A172 (cell line): ENCODE measurements at places on chromosomes 7 and 10.

GRCh38 chr7:107860279-107860961 is 30.6 kb upstream of the DLD start:
- no peak for DNase-seq

DNA sequence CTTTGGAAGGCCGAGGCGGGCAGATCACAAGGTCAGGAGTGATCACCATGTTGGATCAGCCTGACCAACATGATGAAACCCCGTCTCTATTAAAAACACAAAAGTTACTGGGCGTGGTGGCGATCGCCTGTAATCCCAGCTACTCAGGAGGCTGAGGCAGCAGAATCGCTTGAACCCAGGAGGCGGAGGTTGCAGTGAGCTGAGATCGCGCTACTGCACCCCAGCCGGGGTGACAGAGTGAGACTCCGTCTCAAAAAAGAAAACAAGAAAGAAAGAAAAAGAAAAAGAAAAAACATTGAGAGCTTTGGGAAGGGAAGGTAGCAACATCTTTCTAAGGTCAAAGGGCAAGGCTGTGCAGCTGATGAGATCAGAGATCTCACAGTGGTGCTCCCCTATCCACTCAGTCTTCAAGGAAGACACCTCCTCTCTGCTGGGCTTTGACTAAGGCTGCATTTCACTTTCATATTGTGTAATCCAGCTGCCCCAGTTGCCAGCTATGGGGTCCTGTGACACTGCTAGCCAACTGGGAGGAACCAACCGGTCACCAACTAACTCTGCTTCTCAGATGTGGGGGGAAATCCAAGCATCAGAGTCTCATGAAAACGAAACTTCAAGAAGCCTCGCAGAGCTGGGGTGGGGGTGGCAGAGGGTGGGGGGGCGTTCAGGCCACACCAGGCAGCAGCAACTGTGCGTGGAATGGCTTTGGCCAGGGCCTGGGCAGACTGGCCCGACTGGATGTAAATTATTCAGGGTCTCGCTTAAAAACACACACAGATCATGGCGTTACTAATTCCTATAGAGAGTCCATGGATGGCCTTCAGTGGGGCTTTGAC is 1.5 kb downstream of the IL15RA start:
- DNase-seq, result peak; percentile 42

- DNase-seq, result no peak
Observed at GRCh38 chr7:131052285-131052904, 275.3 kb upstream of the MKLN1 start.

- DNase-seq, result no peak
Observed at GRCh38 chr10:13053794-13054462, 46.0 kb upstream of the OPTN start.

GRCh38 chr7:156746891-156747290 is 106.3 kb downstream of the RNF32 start:
- DNase-seq, result no peak

DNA sequence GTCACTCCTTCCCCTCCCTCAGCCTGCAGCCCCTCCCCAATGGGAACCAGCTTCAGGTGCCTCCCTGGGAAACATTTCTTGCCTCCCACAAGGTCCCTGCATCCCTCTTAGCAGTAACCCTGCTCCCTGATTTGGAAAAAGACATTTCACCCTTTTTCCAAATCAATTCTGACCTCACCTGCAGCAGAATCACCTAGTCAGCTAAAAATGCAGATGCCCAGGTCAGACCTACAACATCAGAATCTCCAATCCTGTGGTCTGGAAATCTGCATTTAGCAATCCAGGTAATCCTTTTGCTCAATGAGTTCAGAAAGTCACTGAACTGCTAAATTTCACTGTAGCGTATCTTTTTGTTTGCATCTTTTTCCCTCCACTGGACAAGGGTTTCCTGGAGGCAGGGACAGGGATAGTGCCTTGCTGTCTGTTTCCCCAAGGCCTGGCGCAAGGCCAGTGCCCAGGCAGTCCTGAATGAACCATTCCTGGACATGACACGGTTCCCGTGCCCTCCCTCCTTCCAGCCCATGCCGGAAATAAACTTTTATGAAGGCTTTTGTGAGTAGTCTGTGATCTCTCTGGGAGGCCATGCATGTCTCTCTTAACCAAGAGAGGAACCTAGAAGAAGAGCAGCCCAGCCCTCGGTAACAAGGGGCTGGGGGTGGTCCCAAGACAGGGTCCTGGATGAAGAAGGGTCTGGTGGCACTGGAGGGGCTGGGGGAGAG is 44.0 kb downstream of the COL13A1 start:
- peak; percentile 78 for DNase-seq

DNA sequence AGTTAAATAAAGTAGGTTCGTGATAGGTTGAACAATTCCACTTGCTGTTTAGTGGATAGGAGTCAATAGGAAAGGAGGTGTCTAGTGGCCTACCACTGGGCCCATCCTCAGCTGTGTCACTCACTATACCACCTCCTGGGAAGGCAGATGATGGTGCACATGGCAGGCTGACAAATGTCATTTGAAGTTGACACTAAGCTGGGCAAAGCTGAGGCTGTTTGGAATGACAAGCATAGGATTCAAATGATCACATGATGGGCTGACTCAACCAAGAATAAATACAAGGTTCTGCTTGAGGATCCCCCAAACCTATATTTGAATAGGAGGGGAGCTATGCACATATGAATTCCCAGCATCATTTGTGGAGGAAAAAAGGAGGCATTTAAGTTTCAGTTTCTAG is 489.8 kb downstream of the RPS24 start:
- no peak for DNase-seq

GRCh38 chr7:30157204-30157603 is 22.4 kb downstream of the MTURN start:
- DNase-seq, result no peak

- no peak for DNase-seq
Observed at GRCh38 chr7:133528796-133529195, 275.9 kb downstream of the EXOC4 start.

DNA sequence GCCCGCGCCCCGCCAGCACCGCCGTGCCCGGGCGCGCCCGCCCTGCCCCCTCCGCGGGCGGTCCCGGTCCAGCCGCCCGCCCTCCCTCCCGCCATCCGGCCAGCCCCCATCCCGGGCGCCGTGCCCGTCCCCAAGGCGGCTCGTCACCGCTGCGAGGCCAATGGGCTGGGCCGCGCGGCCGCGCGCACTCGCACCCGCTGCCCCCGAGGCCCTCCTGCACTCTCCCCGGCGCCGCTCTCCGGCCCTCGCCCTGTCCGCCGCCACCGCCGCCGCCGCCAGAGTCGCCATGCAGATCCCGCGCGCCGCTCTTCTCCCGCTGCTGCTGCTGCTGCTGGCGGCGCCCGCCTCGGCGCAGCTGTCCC is at the start of gene HTRA1:
Gene HTRA1, plus strand, starts transcription at position 187 of the 362 bp plus-strand sequence. Its CDS starts 100 bp downstream, at position 287.
- no peak for DNase-seq

DNA sequence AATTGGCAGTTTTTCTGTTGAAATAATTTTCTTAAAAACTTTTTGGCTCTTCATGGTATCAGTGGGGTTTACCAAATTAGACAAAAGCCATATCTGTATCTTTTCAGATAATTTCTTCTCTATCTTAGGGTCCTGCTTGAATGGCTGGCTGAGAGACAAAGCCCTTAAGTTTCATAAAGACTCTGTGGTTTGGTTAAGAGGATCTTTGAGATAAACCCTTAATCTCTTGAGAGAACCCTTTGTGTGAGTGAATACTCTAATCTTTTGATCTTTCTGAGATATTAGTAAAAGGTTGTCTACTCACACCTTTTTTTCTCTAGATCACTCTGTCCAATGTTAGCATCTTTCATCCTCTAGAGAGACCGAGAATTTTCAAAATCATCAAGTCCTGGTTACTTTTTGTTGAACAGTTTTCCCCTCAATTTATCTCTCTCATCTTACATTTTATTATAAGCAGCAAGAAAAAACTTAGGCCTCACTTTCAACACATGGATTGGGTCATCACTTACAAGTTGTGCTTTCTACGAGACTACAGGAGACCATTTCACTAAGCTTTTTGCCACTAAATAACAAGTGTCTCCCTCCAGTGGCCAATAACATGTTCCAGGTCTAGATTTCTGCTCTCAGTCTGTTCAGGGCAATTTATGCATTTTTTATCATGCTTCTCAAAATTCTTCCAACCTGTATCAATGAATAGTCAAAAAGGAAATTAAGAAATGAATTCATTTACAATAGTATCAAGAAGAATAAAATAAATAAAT is 28.4 kb downstream of the DNAJC9 start:
- DNase-seq, result peak; percentile 32

DNA sequence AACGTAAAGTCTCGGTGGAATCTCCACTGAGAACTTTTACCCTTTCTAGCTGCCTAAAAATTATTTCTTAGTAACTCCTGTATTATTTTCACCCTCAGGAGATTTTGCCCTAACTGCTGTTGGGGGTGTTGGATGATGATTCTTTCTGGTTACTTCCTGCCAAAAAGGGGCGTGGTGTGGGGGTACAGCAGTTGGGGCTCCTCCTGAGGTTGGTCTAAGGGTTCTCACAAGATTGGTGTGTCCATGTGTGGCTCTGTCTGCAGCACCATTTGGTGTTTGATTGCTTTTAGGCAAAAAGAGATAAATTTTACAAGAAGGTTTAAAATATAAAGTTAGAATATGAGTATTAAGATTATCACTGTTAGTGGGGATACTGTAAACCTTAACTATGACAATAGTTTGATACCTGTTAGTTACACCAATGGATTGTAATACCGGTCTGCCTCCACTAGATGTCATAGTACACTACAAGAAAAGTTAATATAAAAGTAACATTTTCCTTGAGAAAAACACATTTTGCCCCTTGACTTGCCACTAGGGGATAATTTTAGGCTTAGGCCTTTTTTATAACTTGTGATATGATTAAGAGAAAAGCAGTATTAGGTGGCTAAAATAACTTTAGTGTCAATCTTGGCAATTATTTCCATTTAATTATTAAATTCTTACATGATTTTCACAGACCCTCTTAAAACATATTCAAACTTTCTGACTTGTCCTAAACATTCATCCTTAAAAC is 928.7 kb downstream of the IPMK start:
- DNase-seq, result peak; percentile 44

DNA sequence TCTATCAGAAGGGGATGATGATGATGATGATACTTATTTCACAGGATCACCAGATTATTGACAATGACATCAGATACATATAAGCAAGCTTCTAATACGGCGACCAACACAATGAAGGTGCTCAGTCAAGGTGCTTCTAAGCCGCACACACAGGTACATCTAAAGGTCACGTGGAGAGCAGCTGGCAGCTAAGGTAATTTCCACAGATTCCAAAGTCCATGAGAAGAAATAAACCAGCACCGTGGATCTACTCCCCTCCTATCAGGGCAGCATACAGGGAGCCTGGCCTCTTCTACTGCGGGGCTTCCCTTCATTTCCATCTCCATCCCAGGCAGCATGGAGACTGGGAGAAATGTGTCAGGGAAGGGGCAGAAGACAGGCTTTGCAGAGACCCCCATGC is 37.5 kb downstream of the DENND11 start:
- no peak for DNase-seq

GRCh38 chr7:158828133-158829020 is 932 bp downstream of the ESYT2 start:
- no peak for DNase-seq

GRCh38 chr10:98028168-98028770 is 2.2 kb downstream of the CRTAC1 start:
- DNase-seq, result peak; percentile 37

- DNase-seq, result no peak
Observed at GRCh38 chr7:57868771-57869483, 418.9 kb downstream of the ZNF716 start.

GRCh38 chr7:151243045-151243349 is 5.5 kb downstream of the SMARCD3 start:
- no peak for DNase-seq
